ENCODE measurements at places on chromosomes 3 and 15.

DNA sequence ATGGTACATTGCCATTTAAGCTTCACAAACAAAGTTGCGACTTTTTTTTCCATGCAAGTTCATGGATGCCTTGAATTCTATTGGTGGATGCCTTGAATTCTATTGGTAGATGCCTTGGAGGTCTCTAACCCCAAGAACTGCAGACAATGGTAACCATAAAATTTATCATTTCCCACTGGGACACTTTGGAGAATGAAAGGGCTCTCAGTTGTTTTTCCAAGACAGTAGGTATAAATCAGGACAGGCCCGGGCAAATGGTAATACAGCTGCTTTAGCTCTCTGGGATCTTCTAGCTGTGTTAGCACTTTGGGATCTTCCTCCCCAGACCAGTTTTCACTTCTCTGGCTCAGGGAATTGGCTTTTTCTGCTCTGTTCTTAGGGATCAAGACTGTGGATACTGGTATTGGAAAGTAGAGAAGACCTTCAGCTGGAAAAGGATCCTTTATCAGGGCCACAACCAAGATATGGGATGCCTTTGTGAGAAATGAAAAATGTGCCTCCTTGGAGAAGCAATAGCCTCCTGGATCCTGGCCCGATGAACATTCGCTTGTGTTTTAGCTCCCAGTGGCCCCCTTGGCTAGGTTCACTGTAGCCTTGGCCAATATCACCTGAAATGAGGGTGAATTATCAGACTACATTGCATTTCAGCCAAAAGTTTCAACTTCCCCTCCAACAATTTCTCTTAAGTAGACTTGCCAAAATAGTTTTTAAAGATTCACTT, 8.3 kb downstream of the LRRC3B start:
- no peak for DNase-seq

GRCh38 chr3:155500194-155500818, 206.8 kb upstream of the STRIT1 start:
- no peak for DNase-seq

GRCh38 chr15:35769656-35770055, 223.7 kb upstream of the DPH6 start:
- no peak for DNase-seq

DNA sequence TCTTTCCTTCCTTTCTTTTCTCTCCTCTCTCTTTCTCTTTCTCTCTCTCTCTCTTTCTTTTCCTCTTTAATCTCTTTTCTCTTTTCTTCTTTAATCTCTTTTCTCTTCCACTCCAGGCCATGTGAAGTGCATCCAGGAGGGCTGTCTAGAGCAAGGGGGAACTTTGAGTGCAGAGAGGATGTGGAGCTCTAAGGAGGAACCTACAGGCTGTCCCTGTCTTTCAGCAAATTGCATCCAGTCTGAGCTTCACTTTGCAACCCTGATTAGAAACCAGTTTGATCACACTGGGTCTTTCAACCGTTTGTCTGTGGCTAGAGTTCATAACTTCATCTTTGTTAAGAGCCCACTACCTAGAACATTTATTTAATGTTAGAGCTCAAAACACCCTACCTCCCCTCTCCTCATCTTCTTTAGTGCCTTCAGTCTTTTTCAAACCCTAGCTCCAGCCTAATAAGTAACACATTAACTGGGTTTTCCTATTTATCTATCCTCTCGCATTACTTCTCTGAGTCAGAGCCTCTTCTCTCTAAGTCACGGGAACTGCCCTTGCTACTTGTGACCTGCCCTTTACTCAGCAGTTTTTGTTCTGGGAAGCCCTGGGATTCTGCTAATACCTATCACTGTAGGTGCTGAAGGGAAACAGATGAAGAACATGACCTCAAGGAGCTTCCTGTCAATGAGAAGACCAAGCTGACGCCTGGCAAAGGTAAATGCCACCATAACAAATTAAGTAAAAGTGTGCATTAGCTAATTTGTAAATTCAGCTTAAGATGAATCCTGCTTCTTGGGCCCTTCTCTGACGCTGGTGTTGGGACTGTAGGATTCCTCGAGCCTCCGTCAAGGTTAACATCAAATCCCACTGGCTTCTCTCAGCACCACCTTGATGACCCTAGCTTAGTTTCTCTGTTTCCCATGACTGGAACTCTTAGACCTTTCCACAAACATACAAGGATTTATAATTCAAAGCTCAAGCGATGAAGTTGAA, at the start of gene GCNT3:
Gene GCNT3 (plus strand): TSS at position 508 of the 985 bp plus-strand sequence. CDS start 6,456 bp downstream, outside the sequence.
- DNase-seq, result no peak

GRCh38 chr15:29805708-29806104, 16.6 kb downstream of the TJP1 start:
- DNase-seq, result no peak

- no peak for DNase-seq
These were observed 51.0 kb downstream of the NKIRAS1 start for GRCh38 chr3:23865595-23866396.

DNA sequence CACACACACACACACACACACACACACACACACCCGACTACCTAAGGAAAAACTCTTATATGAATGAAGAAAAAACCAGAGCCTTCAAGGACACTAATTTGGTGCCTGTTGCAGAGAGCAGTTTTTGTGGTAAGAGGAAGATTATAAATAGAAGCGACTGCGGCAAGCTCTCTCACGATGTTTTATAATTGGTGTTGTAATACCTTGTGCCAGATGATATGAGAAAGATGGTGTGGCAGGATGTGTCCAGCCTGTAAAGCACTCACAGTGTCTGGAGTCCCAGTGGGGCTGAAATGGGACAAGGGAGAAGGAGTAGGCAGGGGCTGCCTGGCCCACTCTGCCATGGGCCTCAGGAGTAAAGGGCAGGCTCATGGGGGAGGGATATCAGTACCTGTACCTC, 839.9 kb downstream of the AGBL1 start:
- no peak for DNase-seq

DNA sequence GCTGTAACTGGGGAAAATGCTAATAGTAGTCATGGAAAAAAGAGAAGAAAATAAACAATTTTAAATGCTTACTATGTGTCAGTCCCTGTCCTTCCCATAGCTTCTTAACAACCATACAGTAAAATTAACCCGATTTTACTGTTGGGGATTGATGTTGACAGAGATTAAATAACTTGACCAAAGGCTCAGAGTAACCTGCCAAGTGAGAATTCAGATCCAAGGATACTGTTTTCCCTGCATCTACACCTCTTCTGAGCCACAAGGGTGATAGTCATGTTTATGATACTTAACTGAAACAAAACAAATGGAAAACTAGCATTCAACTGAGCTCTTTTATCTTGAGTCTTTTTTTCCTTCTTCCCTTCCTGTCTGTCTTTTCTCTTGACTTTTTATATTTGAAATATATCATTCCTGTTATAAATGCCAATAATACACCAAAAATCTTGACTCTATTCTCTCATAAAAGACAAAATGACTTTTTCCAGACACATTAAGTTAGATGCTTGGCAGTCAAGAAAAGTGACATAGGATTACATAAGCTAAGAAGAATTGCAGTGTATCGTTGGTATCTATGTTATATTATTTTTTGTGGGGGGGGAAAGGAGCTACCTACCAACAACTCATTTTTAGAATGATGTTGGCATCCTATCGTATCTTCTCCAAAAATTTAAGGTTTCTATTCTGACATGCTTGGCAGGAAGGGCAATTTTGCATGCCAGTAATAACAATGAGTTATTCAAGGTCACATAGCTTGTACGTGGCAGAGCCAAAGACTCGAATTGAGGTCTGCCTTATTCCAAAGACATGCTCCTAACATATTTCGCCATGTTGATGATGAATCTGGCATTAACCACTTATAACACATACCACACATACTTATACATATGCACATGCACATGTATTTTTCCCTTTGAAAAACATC, 306.6 kb upstream of the KCNH8 start:
- no peak for DNase-seq

DNA sequence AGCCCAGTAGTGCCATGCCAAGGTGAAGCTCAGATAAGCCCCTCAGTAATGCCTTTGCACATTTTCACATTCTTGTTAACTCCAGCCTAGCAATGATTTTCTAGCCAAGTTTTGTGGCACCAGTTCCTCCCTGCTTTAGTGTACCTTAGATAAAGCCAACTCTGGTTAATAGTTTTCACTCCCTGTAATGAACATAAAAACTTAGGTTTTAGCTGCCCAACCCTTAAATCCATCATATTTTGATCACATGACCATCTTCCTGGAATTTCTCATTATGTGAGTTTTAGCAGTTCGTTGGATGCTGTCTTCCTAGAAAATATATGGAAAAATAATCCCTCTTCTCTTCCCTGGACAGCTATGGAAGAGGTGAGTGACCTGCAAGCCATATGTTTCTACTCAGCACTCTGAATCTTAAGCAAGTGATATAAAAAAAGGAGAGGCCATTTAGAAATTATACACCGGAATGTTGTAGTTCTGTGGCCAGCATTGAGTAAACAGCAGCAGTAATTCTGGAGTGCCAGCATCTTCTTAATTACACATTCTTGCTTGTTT, 62.2 kb upstream of the P2RY1 start:
- no peak for DNase-seq

DNA sequence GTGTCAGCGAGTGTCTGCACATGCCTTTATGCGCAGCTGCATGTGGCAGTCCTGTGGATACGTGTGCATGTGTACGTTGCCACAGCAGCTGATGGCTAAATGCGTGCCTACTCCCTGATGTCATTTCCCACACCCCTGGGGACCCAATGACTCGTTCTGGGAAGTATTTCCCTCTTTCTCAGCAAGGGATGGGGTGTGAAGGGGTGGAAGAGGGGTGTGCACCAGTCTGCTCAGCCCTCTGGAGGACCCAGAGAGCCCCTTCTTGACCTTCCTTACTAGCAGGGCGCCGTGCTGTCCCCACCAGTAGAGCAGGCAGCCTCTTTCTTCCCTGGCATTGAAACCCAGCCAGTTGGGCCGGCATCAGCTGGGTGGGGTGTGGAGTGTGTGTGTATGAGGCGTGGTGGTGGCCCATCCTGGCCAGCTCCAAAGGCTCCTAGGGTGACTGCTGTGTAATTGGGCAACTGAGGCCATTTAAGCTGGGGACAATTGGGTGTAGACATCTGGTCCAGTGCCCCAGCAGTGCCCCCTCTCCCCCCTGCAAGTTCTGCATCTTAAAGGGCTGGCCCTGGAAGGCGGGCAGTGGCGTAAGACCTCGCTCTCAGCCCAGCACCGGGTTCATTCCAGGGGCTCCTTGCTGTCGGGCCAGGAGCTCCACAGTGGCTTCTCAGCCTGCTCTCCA, 19.2 kb downstream of the SNX33 start:
- no peak for DNase-seq

DNA sequence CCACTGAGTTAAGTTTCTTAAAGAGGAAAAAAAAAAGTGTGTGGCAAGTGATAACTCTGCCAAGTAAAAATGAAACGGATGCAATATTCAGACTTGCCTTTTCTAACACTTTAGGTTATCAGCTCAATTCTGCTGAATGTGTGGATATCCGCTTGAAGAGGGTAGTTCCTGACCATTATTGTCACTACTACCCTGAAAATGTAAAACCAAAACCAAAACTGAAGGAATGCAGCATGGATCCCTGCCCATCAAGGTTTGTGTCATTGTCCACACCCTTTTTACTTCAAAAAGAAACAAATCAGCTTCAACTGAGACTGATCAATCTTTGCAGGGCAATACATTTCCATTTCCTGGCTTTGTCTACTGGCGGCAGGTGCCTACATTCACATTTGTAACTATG, 236.1 kb downstream of the ADAMTSL3 start:
- no peak for DNase-seq

- no peak for DNase-seq
These were observed 390.5 kb downstream of the DIPK2A start for GRCh38 chr3:144362126-144362525.

DNA sequence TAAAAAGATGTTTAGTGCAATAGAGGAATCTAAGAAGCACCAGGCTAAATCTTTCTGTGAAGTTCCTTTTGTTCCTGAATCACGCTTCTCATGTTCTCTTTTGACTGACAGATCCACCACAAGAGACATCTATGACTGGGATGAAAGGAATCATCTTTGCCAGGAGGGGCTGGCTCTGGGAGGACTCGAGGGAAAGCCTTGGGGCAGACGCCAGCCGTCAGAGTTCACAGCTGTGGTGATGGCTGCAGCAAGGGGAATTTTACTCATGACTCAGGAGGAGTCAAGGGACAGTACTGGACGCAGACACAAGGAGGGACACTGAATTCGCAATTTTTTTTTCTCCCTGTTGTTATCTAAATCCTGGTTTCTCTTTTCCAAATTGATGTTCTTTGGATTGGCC, 38.7 kb downstream of the C3orf38 start:
- DNase-seq, result no peak
